SHP77 treated with DMSO at 0.1 percent for 48 hours (cell line): ENCODE measurements at places on chromosomes 6 and 20.

GRCh38 chr6:139545206-139546105 is 171.0 kb upstream of the CITED2 start:
- no peak for DNase-seq

DNA sequence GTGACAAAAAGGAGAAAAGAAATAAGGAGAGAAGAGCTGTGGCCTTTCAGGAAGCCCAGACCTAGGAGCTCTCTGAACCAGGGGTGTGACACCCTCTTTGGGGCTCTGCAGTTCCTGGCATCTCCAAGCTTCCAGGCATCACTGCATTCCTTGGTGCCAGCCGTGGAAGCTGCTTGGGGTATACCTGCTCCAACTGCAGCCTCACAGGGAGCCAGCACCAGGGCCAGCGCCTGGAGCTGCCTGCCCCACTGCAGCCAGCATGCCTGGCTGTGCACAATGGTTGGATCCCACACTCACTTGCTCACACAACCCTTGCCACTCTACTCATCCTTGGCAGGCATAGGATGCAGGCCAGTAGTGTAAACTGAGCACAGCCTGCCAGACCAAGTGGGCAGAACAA is 242.1 kb upstream of the GJE1 start:
- no peak for DNase-seq

DNA sequence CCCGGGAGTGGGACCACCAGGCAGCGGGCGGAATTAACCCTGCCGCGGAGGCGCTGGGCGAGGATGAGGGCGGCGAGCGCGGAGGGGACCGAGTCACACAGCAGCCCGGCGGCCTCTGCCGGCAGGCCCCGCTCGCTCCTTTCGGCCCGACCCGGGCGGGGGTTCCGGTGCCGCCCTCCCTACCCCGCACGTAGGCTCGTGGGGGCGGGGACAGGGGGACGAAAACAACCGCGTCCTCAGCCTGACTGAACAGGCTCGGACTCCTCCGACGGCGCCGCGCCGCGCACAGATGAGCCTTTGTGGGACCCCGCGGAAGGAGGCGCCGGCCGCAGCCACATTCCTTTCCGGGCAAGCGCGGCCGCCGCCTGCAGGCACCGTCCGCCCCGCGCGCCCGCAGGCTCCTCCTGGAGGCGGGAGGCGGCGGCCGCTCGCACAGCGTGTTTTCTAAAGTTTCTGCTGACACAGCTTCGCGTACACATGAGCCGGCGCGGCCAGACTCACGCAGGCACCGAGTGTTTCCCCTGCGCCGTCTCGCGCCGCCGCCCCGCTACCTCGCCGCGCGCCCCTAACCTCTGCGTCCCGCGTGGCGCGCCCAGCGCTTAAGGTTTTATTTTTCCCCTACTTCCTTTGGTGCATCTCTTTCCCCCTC is 244.3 kb downstream of the ARID1B start:
- peak; percentile 53 for DNase-seq

DNA sequence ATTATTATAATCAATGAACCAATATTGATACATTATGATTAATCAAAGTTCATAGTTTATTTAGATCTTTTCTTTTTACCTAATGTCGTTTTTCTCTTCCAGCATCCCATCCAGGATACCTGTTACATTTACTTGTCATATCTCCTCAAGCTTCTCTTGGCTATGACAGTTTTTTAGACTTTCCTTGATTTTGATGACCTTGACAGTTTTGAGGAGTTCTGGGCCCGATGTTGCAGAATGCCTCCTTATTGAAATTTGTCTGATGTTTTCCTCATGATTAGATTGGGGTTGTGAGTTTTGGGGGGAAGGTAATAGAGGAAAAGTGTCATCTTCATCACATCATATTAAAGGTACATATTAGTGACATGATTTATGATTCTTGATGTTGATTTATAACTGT is 3.8 kb upstream of the SIRPD start:
- DNase-seq: no peak

DNA sequence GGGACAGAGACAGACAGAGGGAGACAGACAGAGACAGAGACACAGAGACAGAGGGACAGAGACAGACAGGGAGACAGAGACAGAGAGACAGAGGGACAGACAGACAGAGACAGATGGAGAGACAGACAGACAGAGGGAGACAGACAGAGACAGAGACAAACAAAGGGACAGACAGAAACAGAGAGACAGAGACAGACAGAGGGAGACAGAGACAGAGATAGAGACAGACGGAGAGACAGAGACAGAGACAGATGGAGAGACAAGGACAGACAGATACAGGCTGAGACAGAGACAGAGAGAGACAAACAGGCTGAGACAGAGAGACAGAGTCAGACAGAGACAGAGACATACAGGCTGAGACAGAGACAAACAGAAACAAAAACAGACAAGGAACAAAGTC is 39.4 kb upstream of the PHACTR3 start:
- no peak for DNase-seq

GRCh38 chr6:131920656-131921055 is 30.5 kb downstream of the CCN2 start:
- no peak for DNase-seq

- DNase-seq: no peak
Measured at GRCh38 chr6:39243809-39244208, 14.5 kb upstream of the KCNK5 start.

GRCh38 chr6:158605266-158605878 is 39.2 kb downstream of the DYNLT1 start:
- DNase-seq: peak; percentile 59

- no peak for DNase-seq
Measured at GRCh38 chr20:57388953-57389694, 2.1 kb upstream of the RBM38 start.

- no peak for DNase-seq
Measured at GRCh38 chr20:57524511-57525176, at the start of gene CTCFL. TSS of gene CTCFL (minus strand) at chr20:57525140. CDS start at chr20:57524205, 935 bp downstream.

GRCh38 chr6:129732034-129732433 is 22.1 kb upstream of the ARHGAP18 start:
- DNase-seq: no peak

- no peak for DNase-seq
Measured at GRCh38 chr20:24764027-24764793, 184.9 kb upstream of the CST7 start.

GRCh38 chr6:35309611-35310264 is 12.1 kb downstream of the DEF6 start:
- no peak for DNase-seq

DNA sequence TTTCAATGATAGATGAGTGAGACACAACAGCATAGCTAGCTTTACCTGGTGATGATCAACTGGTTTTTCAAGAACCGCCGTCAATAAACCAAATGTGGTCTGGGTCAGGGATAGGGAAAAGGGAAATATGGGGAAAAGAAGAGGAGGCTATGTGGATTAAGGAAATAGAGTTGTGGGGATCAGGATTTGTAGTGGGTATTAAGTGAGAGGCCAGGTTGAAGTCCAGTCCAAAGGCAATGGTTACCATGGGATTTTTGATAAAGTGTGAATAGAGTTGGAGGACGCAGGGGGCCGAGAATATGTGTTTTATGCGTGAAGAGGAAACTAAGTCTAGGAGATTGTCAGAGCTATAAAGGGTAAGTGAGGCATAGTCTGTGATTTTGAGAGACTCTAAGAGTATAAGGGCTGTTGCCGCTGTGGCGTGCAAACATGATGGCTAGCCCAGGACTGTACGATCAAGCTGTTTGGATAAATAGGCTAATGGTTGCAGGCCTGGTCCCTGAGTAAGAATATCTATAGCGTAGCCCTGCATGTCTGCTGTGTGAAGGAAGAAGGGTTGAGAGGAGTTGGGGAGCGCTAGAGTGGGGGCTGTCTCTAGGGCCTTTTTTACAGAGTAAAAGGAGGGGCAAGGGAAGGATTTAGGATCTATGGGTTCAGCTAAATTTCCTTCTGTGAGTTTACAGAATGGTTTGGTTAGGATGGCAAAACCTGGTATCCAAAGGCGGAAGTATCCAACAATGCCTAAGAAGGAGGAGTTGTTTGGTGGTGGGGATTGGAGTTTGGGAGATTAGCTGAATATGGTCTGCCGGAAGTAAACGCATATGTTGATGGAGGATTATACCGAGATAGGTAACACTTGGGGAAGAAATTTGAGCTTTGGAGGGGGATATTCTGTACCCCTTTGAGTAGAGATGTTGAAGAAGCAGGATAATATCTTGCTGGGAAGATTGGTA is 749.7 kb upstream of the ADGRB3 start:
- DNase-seq: no peak

GRCh38 chr6:142827991-142828390 is 117.0 kb downstream of the HIVEP2 start:
- no peak for DNase-seq

GRCh38 chr20:60837173-60837770 is 414.8 kb upstream of the CDH4 start:
- DNase-seq: no peak

GRCh38 chr6:148776321-148777308 is 29.8 kb downstream of the UST start:
- DNase-seq: no peak
